ENCODE measurements at places on chromosomes 5 and 9.

GRCh38 chr9:4740638-4741364 lies at the start of gene AK3:
TSS of gene AK3 (minus strand) at chr9:4741202. CDS start at chr9:4741087, 115 bp downstream.
- DNase-seq = peak; percentile 47

- DNase-seq = no peak
Observed at GRCh38 chr9:19479874-19480273, 71.1 kb downstream of the ACER2 start.

DNA sequence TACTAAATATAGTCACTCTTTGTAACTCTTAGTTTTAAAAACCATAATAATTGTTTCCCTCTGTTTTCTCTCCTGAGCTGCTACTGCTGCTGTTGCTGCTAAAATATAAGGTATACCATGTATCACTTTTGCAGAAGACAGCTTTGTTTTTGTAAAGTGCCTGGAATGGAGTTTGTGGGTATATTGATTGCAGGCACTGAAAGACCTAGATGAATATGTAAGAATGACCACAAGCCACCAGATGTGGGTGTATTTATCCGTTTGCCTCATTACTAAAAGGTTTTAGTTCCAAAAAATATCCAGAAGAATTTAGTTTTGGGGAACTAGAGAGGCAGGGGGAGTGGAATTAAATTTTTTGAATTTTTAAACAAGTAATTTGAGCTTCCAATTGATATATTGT lies 151.1 kb upstream of the CDKN2B start:
- DNase-seq = no peak

DNA sequence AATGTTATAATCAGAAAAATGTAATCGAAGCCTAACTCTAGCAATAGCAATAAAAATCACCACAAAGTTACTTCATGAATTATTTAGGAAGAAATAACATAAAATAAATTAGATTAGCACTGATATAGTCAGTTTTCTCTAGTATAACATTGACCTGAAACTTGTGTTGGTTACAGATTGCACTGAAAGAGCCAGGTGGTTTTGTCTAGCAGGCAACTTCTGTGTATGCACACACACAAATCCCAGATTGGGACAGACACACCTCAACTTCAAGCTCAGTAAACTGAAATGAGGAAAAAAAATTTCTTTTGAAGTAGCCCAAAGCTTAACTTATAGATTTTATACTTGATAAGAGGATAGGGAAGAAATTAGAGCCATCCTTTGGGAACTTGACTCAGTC lies 129.3 kb downstream of the EFNA5 start:
- DNase-seq = no peak

DNA sequence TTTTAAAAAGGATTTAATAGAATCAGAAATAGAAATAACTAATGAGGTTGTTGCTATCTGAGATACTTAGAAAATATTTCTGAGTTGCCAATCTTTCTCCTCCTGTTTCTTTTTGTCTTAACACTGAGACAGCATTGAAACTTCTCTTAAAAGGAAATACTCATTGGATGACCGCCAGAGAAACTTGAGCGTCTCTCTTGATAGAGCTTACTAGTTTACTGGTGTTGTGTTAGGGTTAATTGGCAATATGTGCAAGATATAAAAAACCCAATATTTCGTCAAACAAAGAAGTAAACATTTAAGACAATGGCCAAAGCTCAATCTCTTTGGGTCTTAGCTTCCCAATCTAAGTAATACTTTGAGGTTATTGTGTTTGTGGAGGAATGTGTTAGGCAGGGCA lies 176.4 kb upstream of the CHD1 start:
- no peak for DNase-seq

- DNase-seq = no peak
Observed at GRCh38 chr9:114308361-114308950, 14.4 kb upstream of the ORM1 start.

DNA sequence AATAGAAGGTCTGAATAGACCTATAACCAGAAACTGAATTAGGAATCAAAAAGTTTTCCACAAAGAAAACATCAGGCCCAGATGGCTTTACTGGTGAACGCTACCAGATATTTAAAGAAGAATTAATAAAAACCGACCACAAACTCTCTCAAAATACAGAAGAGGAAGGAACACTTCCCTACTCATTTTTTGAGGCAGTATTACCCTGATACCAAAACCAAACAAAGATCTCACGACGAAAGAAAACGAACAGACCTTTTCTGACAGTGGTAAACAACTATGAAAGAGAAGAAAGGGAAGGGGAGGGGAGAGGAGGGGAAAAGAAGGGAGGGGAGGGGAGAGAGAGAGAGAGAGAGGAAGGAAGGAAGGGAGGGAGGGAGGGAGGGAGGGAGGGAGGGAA lies 13.5 kb downstream of the B4GALT1 start:
- DNase-seq = no peak
